ENCODE measurements at places on chromosomes 3 and 15.

DNA sequence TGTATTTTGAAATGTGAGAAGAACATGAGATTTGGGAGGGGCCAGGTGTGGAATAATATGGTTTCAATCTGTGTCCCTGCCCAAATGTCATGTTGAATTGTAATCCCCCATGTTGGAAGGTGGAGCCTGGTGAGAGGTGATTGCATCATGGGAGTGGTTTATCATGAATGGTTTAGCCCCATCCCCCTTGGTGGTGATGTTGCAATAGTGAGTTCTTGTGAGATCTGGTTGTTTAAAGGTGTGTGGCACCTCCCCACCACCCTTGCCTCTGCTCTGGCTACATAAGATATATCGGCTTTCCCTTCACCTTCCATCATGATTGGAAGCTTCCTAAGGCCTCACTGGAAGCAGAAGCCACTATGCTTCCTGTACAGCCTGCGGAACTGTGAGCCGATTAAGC, 23.9 kb upstream of the TMEM108 start:
- no peak for DNase-seq

- DNase-seq = peak; percentile 3
These were observed 139.5 kb upstream of the HACD2 start for GRCh38 chr3:123724306-123724705.

- DNase-seq = no peak
These were observed 56.2 kb upstream of the AKAP13 start for GRCh38 chr15:85324202-85324601.

GRCh38 chr3:53079791-53080555, 34.1 kb upstream of the SFMBT1 start:
- no peak for DNase-seq

DNA sequence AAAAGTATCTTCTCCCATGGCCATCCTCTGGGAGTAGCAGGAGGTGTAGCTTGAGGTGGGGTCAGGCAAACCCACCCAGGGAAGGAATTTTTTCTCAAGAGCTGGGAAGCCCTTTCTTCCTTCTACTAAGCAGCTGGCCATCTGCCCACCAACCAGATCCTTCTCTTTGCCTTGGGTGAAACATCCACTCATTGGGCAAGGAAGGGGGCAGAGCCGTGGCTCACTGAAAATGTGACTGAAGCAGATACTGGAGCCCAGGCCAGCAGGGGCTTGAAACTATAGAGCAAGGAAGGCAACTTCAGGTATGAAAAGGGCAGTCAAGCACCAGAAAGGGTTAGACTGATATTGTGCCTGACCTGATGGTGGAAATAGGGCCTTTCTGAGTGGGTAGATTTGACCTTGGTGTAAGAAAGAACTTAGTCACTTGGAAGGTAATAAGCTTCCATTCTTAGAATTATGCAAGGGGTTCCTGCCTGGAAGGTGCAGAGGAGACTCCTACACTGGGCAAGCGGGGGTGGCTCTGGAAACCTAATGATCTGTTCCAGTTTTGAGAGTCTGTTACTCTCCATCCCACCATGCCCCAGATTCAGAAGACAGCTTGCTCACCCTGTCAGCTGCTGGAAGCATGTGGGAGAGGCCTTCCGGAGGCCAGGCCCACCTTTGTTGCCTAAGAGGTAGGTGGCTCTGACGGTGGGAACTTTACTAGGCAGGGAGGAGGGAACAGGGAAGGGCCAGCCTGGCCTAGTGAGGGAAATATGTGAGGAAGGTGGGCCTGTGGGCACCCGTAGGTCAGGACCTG, 22.0 kb upstream of the PLA2G4E start:
- no peak for DNase-seq

- DNase-seq = no peak
These were observed 9.8 kb upstream of the GMPPB start for GRCh38 chr3:49733551-49733950.

DNA sequence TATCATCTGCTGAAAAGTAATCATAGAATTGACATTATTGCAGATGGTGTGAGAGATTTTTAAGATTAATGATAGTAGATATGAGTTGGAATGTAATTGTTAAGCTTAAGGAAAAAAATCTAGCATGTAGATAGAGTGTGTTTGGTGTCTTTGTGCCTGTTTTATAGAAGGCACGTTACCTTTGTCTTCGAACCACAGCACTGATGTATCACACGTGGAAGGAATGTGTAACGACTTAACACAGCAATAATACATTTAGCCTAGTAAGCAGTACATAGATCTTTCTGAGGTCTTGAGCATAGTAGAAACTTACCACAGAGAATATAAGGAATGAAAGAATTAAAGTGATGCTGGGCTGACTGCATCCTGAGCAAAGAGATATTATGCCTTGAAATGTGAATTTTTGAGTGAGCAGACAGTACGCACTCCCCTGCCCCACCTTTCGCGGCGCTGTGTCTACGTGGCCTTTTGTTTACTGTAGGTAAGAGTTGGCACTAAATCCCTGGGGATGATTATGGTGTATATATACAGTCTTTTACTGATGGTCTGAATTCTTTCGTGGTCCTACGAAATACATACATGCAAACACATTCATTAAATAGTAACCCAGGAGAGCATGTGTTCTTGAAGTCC, 217.6 kb upstream of the TOPAZ1 start:
- DNase-seq = no peak

DNA sequence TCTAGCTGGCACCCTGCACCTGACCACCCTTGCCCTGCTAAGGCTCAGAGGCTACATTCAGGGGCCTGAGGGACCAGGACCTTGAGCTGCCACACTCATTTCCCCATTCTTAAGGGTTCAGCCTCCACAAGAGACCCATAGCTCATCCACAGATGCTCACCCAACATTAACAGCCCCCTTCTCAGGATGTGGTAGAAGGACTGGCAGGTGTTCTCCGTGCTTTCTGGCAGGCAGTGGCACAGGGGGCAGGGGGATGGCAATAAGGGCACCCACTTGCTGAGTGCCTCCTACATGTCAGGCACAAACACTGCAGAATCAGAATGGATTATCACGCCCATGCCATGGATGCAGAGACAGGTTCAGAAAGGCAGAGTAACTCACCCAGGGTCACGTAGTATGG, 9.4 kb downstream of the MAPKAPK3 start:
- DNase-seq = peak; percentile 72

DNA sequence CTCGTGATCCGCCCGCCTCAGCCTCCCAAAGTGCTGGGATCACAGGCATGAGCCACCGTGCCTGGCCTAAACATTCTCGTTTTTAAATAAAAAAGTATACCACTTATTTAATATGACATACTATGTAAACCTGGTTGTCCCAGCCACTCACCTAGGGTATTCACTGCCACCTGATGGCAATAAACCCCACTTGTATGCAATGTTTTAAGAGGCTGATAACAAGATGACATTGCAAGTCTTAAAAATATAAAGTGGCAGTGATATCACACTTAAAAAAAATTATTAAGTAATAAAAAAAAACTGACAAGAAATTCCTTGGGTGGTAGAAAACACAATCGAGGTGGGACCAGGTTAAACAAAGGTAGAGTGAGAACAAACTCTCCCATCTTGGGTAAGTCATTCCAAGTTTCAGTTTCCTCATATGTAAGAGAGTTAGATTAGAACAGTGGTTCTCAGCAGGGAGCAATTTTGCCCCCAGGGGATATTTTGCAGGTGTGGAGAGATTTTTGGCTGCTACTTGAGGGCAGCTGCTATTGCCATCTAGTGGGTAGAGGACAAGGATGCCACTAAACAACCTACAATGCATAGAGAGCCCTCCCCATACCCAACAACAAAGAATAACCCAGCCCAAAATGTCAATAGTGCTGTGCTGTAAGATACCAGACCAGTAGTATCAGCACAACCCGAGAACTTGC, 14.5 kb downstream of the ARF4 start:
- DNase-seq = peak; percentile 66

DNA sequence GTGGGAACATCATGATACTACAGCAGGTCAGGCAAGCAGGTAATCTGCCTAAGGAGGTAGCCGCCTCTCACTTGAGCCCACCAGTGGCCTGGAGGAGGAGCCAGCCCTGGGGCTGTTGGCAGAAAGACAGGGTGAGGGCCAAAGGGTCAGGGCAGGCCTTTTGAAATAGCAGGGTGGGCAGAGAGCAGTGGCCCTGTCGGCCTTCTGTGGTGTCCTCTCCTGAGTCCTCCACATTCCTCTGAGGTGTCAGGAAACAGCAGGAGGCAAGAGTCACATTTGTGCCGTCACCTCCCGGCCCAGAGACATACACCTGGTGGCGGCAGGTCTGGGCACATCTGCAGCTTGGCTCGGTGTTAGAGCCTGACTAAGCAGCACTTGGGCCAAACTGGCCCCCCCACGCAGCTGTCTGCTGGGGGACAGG, 3.9 kb upstream of the BNC1 start:
- DNase-seq = no peak

All from common myeloid progenitor, CD34-positive (primary cell).